GM23248 (cell line): ENCODE measurements at places on chromosomes 4 and X.
A peak's percentile ranks its signal among the peaks of the same experiment; 100 is the strongest.

DNA sequence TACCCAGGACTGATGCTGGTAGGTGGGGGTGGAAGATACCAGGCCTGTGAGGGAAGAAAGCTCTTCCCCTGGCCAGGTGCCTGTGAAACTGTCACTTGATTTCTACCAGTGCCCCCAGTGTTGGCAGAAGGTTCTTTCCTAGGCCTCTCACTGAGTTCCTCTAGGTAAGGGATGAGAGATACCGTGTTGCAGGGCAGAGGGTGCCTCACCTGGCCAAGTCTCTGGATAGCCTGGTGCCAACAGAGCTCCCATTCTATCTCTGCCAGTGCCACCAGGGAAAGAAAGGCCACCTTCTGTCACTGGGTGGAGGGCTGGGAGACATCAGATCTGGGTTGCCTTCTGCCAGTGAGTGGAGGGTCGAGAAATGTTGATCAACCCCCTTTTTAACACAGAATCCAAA is 94.1 kb downstream of the RTL5 start:
- DNase-seq = no peak

DNA sequence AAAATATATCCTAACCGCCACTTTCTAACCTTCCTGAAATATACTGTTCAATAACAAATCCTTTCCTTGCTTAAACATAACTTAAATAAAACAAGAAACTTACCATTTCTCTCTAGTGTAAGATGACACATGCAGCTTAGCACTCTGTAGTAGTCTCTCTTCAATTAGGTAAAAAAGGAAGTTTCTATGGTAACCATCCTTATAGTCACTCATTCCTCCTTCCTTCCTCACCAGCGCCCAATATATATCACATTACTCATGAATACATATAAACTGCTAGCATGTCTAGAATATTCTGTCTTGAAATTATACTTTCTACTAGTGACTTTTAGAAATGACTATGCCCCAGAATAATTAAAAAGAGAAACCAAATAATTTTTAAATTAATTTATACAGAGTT is 112.2 kb downstream of the SNCA start:
- DNase-seq = peak; percentile 91

GRCh38 chrX:64152857-64153256 is 52.7 kb downstream of the AMER1 start:
- no peak for DNase-seq

- no peak for DNase-seq
Observed at GRCh38 chrX:25925946-25926345, 212.2 kb upstream of the MAGEB18 start.

- no peak for DNase-seq
Observed at GRCh38 chrX:148610328-148610698, 109.9 kb downstream of the AFF2 start.

DNA sequence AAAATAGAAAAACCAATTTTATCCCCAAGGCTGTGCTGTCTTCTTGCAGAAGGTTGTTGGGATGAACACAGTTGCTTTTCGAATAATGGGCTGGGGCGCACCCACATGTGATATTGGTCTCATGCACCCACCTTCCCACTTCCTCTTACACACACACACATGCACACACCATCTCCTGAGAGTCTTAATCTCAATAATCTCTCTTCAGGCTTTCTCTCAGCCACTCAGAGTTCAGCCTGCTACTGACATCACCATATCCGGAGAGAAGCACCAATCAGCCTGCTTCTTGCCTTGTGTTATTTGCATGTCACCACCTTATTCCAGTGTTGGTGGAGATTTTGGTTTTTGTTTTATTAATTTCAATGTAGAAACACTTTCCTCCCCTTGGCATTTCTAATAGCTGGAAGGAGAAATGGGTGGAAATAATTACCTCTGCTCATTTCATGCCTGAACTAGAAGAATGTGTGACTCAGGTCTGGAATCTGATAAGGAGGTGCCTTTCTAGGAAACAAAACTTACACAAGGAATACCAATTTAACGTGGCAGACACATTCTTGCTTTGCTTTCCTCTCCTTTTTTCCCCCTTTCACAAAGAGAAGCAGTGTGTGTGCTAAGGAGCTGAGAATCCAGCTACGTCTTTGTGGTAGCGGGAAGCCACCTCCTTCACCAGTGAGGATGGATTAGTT is 400.2 kb downstream of the MID1IP1 start:
- DNase-seq = peak; percentile 15

GRCh38 chrX:16678689-16679088 is 28.7 kb downstream of the S100G start:
- DNase-seq = no peak

GRCh38 chr4:69811166-69811565 is 48.8 kb downstream of the SULT1E1 start:
- DNase-seq = no peak

DNA sequence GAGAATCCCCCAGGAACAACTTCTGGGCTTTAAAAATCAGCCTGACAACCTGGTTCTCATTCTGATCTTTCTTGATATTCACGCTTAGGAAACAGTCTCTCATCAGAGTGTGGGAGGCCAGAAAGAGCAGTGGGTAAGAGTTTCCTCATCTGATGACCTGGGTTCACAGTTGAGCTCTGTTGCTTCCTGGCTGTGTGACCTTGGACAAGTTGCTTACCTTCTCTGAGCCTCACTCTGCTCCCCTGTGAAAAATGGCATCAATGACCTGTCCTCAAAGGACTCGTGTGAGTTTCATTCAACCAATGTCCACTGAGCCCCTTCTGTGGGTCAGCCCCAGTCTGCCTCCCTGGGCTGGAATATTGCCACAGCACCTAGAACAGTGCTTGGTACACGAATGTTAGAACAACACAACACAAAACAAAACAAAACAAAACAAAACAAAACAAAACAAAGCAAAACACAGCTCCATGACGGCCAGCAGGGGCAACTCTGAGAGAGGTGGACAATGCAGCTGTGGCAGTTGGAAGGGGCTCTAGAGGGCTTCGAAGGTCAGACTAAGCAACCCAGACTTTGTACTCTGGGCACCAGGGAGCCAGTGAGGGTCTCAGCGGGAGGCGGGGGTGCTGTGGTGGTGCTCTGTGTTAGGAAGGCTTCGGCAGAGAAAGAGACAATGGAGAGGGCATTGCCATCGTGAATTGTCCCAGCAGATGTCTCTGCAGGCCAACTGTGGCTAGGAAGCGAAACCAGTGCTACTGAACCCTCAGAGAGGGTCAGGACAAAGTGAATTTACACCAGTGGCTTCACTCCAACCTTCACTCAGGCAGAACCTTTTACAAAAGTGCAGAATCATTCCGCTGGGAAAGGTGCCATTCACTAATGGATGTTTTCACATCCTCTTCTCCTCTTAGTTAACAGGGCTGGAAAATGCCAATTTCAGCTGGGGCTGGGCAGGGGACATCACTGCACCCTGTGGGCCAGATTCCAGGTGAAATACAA is 14.3 kb upstream of the C4orf50 start:
- DNase-seq = no peak

- no peak for DNase-seq
Observed at GRCh38 chrX:130861462-130861861, 41.5 kb downstream of the ENOX2 start.

GRCh38 chr4:84583876-84584380 is 1.0 kb downstream of the CDS1 start:
- peak; percentile 37 for DNase-seq

DNA sequence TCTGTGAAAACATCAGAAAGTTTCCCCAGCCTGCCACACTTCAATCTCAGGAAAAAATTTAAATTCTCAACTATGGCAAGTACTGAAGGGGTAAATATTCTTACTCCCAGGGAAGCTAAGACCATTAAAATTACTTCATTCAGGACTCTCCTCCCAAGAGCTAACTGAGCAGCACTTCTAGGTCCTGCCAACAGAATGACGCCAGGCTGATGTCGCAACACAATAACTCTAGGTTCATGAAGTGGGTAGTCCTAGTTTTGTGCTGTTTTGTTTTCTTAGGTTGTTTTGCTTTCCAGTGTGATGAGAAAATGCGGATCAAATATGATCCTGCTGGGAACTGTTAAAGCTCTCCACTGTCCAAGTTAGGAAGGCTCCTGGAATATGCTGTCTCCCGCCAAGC is 180.0 kb downstream of the NKX6-1 start:
- peak; percentile 55 for DNase-seq

GRCh38 chr4:105145156-105145902 is 1.3 kb upstream of the TET2 start:
- DNase-seq = peak; percentile 33

GRCh38 chrX:115023139-115023538 is 5.7 kb upstream of the IL13RA2 start:
- peak; percentile 78 for DNase-seq

DNA sequence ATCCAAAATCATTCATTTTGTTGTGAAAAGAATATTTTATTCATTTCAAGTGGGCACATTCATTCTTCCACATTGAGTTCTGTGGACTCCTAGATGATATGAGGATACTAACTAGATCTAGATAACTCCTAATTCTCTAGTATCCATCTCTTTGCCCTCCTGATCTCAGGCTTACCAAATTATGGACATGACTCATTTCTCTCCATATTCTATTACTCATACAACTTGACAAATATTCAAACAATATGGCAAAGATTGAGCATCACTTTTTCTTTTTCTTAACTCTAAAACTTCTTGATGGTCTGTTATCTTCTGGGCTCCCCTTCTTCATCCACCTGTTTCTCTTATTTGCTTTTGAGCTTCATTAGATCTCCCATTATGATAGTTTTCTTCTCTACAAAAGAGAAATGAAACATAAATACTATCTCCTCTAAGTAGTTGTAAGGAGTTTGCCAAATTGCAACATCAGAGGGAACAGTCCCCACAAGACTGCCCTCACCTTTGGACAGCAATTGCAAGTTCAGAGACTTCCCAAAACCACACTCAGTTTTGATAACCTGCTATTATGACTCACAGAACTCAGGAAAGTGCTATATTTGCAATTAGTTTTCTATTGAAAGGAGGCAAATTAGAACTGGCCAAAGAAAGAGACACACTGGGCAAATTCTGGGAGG is 422.9 kb downstream of the SPRY1 start:
- peak; percentile 51 for DNase-seq

DNA sequence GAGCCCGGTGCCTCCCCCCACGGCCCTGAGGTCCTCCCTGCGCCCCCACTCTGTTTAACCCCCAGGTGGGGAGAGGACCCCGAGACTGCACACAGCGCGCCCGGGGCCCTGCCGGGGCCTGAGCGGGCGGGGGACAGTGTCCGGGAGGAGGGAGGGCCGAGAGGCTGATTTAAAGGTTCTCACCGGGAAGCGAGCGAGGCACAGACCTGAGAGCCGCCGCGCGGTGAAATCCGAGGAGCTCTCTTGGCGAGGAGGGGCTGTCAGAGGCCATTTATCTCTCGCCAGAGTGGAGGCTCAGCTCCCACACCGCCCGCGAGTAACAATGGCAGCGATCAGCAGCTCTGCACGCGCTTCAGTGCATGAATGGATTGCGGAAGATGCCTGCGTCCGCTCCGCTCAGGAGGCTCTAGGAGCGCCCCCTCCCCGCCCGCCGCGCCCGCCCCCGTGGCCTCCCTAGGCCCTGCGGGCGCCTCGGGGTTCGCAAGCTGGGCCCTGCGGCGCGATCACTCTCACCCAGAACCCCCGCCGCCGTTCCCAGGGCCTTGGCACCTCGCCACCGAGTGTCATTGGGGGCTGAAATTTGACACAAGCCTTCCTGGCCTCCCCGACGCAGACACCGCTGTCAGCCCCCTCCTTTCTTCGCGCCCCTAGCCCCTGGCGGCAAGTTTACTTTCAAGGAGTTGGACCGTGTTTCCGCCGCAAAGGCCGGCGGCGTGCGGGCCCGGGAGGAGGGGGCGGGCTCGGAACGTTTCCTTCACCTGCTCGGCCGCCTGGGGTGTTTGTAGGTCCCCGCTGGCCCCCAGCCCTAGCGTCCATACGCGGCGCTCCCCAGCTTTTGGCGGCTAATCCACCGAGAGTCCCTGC is 48.7 kb upstream of the BCOR start:
- peak; percentile 67 for DNase-seq

DNA sequence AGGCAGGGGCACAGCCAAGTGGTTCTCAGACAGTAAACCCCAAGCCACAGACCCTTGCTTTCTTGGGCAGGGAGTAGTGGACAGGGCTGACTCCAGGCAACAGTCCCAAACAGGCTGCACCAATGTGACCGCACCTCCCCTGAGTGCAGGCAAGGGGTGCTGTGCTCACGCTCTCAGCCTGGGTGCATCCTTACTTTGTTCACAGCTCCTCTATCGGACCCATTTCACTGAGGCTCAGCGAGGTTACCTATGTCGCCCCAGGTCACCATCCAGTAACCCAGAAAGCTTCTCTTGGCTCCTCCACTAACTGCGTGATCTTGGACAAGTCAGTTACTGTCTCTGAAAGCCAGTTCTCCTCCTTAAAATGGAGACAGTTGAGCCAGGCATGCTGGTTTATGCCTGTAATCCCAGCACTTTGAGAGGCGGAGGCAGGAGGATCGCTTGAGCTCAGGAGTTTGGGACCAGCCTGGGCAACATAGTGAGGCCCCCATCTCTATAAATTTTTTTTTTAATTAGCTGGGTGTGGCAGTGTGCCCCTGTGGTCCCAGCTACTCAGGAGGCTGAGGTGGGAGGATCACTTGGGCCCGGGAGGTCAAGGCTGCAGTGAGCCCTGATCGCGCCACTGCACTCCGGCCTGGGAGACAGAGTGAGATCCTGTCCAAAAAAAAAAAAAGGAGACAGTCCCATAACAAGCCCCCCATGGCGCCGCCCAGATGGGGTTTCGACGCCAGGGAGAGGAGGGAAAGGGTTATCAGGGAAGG is 823 bp upstream of the MAN2B2 start:
- DNase-seq = peak; percentile 17

GRCh38 chr4:7909463-7910262 is 30.0 kb downstream of the AFAP1 start:
- DNase-seq = peak; percentile 41

DNA sequence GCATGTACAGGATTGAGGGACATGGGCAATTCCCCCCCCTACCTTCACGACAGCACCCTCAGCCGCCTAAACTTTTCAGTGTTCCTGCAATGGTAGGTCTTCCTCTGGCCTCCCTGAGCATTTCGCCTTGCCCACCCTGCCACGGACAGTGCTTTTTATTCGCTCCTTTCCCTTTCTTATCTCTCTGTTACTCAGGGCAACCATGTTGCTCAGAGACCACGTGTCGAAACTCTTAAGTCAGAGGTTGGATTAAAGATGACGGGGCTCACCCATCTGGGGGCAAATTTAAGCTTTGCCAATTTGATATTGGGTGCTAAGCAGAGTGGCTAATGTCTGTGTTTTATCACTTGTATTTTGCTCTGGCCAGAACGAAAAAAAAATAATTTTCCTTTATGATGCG is 20.4 kb downstream of the TENM3 start:
- no peak for DNase-seq

DNA sequence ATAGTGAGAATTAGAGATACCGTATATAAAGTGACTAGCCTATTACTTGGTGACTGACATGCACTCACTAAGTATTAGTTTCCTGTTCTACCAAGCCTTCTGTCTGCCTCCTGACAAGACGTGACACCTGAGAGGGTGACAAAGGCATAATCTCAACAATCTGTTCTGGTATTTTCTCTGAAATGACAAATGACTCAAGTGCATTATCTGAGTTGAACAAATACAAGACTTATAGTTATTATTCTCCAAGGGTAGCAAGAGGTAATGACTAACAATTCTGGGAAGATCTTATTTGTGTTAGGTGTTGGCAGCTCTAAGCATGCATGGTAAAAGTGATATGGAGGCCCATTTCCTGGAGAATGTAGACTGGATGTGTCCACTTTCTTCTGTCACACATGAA is 60.6 kb downstream of the SYTL5 start:
- DNase-seq = no peak
